Esophagus muscularis mucosa (tissue), 4 donors: ENCODE measurements at places on chromosomes 16 and 17. TPM values are rescaled to one million over a fixed set of nuclear protein-coding genes. Genes with fewer than 3 reads are reported as not detected.

DNA sequence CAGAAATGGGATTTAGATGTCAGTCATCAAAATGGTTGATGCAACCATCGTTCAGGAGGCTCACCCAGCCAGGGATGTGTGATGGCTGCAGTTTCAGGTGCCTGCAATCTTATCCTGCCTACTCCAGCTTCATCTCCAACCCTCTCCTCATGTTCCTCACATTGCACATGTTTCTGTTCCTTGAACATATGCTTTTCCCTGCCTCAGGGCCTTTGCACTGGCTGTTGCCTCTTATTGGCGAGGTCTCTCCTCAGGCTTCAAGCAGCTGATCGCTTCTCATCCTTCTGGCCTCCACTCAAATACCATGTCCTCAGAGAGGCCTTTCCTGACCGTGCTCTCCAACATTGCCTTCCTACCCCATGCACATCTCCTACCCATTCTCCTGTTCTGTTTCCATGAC is 24.6 kb downstream of the ARSG start:
- no peak for DNase-seq

GRCh38 chr17:48311324-48311723 is 118.7 kb downstream of the SKAP1 start:
- no peak for DNase-seq

GRCh38 chr16:24974859-24975258 is 40.3 kb downstream of the ARHGAP17 start:
- DNase-seq, result no peak

- no peak for DNase-seq
Measured at GRCh38 chr16:86899757-86900156, 321.4 kb downstream of the FOXL1 start.

DNA sequence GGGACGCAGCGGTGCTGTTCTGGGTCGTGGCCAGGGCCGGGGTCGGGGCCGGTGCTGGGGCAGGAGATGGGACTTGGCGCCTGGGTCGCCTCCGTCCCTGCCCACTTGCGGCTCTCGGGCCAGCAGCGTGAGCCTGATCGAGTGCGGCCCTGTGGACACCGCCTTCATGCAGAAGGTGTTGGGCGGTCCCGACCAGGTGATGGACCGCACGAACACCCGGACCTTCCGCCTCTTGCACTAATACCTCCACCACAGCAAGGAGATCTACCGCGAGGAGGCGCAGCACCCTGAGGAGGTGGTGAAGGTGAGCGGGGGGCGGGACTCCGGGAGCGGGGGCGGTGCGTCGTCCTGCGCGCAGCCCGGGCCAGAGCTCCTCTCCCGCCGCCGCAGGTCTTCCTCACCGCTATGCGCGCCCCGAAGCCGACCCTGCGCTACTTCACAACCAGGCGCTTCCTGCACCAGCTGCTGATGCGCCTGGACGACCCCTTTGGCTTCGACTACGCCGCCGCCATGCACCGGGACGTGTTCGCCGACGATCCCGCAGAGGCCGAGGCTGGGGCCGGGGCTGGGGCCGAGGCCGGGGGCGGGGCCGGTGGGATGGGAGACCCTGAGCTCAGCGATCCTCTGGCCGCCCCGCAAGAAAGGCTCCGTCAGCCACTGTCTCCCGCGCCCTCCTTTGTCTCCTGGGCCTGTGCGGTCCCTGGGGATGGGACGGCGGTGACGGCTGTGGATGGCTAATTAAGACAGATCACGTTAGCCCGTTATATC is 4.5 kb upstream of the HSD17B1 start:
- no peak for DNase-seq

Gene VMO1
- total RNA-seq, result 0.86 TPM

Gene CAPNS2
- total RNA-seq, result 1.2 TPM

GRCh38 chr16:28171816-28172215 is 39.9 kb downstream of the XPO6 start:
- DNase-seq, result no peak

DNA sequence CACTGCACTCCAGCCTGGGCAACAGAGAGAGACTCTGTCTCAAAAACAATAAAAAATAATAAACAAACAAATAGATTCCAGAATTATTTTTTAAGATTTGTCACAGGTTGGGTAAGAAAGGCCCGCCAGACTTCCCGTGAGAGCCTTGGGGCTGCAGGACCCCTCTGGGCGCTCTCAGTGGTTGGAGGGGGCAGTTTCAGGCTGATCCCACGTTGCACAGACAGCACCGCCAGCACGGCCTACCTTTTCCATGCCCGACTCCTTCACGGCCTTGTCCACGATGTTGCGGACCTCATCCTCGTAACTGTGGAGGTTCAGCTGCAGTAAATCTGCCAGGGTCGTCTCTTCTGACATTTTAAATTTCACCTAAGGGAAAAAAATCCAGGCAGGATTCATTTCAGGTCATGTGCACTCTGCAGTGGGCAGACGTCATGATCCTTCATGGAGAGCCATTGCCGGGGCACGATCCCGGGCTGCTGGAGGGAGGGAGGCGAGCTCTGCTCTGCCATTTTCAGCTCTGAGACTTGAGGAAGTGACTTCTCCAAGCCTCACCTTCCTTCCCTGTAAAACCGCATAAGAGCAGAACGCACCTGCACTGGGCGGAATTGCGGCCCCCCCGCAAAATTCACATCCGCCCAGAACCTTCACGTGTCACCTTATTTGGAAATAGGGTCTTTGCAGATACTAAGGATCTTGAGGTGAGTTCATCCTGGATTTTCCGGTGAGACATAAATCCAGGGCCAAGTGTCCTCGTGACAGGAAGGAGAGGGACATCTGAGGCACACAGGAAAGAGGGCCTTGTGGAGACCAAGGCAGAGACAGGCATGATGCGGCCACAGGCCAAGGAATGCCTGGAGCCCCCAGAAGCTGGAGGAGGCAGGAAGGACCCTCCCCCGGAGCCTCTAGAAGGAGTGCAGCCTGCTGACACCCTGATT is 66.8 kb downstream of the DNAH17 start:
- DNase-seq, result no peak
